ENCODE measurements at places on chromosomes 1 and 21.

DNA sequence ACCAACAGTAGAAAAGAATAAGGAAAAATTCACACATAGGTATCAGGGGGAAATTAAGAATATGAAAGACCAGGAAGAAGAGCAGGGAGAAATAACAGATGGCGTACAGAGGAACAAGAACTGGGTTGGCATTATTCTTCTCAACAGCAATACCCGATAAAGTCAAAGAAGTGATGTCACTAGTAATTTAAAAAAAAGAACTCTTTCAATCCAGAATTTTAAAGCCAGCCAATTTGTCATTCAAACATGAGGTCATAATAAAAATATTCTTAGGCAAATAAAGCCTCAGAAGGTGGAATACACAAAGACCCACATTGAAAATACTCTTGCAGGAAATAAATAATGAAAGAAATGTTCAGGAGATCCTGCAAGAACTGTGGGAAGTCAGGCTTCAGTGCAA lies 8.8 kb downstream of the NCMAP start:
- DNase-seq: no peak

GRCh38 chr1:219792337-219793021 lies 135.9 kb downstream of the SLC30A10 start:
- no peak for DNase-seq

- no peak for DNase-seq
These were observed 884 bp downstream of the LHX4 start for GRCh38 chr1:180230791-180231505.

DNA sequence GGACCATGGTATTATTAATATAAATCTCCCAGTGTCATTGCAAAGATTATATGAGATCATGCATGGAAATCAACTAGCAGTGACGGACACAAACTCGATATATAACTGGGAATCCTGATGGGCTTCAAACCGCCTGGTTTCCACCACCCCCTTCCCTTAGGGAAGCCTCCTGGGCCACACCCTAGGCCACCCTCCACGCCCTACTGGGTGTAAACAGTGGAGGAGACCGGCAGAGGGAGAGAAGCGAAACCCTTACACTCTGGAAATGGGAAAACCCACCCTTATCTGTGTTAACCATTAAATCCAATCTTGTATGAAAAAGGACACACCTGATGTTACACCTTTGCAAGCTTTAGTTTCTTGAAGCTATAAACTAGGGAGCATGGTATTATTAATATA lies 595 bp upstream of the ZNHIT6 start:
- no peak for DNase-seq

- no peak for DNase-seq
These were observed 1.4 kb downstream of the SH3BGRL3 start for GRCh38 chr1:26281091-26281958.

DNA sequence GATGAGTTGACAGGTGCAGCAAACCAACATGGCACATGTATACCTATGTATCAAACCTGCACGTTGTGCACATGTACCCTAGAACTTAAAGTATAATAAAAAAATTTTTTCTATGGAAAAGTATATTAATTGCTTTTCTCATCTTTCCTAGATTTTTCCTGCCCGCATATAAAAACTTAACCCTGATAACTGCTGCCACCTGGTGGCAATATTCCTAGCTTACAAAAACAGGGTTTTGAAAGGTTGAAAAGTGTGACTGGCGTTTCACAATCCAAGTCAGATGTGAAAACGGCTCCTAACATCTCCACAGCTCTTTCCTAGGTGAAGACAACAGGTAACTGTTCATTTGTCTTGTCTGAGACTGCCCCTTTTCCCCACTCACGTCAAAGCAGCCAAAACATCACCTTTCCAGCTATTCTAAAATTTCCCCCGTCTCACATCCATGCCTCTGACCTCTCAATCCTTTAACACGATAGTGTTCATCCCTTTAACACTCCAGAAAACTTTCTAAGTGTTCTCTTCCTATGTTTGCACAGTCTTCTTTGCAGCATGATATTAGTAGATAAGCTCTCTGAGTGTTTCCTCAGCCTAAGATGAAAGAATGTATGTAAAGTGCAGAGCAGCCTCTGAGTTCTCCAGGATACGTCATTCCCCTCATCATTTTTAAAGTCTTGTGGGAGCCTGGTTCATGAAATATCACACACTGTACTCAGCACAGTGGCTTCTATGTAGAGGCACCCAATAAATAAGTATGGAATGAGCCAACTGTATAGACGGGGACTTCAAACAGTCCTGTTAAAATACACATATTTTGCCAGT lies 27.5 kb downstream of the OVGP1 start:
- no peak for DNase-seq
